ENCODE measurements at places on chromosomes 4 and X. TPM values are rescaled to one million over a fixed set of nuclear protein-coding genes. Genes with fewer than 3 reads are reported as not detected.

- no peak for DNase-seq
These were observed 172.5 kb downstream of the ANKRD50 start for GRCh38 chr4:124540014-124540413.

GRCh38 chrX:69287095-69287494, 121.8 kb upstream of the PJA1 start:
- no peak for DNase-seq

DNA sequence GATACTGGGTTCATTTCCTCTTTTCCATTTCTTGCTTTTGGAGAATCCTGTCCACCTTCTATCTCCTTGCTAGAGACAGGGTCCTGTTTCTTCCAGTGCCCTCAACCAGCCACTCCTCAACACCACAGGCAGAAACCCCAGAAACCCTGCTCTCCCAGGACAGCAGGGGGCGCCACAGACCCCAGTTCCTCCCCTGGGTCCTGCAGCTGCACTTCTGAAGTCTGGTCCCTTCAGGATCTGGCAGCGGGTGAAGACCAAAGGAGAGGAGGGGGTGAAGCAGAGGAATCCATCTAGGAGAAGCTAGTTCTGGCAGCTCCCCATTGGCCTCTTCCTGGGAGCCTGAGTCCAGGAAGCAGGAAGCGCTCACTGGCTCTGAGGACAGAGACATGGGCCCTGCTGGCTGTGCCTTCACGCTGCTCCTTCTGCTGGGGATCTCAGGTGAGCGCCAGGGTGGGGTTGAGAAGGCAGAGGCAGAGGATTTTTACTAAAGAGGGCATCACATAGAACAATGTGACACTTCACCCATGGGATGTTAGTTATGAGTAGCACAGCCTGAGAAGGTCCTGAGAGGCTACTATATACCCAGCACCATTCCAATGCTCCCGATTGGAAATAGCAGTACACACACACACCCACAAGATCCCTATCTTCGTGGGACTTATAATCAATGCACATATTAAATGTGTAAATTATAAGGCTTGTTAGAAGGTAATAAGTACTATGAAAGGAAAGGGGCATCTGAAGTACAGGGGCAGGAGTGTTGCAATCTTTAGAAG, at the start of gene PRSS48:
Gene PRSS48, plus strand, starts transcription at position 375 of the 776 bp plus-strand sequence. Its CDS starts 12 bp downstream, at position 387.
- peak; percentile 57 for DNase-seq

Gene PAGE2
- not detected for total RNA-seq

GRCh38 chr4:89719536-89720090, 117.3 kb downstream of the SNCA start:
- DNase-seq = no peak

DNA sequence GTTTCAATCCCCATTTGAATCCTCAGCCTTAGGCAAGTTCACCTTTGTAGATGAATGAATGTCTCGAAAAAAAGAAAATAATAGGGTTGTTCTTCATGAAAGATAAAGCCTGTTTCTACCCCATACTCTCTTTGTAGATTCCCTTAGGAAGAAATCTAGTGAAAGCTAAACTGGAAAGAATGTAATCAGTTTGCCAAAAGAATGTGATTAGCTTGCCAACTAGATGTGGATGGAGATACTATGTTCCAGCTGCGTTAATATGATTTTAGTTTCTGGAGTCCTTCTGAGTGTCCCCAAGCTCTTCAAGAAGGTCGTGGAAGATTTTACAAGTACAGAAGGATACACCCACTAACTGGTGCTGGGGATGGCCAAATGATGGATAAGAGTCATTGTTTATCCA, 162.3 kb upstream of the EDNRA start:
- no peak for DNase-seq

Gene CLIC2
- 9.1 TPM for total RNA-seq

DNA sequence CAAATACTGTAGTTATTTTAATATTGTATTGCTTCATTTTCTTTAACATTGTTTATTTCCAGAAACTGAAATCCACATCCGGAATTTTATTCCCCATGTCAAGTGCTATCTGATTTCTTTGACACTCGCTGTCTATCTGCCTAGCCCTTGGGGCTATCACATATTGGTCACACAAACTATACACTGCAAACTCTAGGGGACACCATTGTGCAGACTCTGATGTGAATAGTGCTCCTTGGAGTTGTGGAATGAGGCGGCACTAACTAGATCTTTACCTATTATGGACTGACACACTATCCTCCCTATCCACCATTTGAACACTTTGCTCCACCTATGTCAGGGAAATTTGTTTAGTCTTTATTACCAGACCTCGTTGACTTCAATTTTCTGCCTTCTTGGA, 534.5 kb downstream of the GLUD2 start:
- no peak for DNase-seq

Gene CDS1
- 0.28 TPM for total RNA-seq

GRCh38 chrX:6021316-6022091, 207.2 kb downstream of the NLGN4X start:
- no peak for DNase-seq

Gene VSIG4
- 5.9 TPM for total RNA-seq

Gene UGT2B11
- total RNA-seq = not detected

Measured in heart right ventricle (tissue), 16 donors.